Fibroblast of pulmonary artery (primary cell): ENCODE measurements at places on chromosomes 3 and 15.
A peak's percentile ranks its signal among the peaks of the same experiment; 100 is the strongest.

DNA sequence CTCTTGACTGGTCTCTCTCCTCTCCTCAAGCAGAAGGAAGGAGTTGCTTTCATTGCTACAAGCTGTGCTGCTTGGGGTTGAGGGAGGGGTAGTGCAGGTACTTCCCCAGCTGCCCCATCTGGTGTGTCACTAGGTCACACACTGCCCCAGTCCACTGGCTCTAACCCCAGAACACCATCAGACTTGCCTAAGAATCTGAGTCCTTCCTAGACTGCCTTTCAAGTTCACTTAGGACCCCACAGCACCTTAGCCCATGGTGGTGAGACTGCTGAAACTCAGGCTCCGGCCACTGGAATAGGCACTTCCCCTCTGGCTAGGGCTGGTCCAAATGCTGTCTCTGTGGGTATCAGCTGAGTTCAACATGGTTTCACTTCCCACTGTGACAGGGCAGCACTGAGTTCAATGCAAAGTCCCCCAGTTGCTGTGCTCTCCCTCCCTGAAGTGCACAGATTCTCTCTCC lies 279.7 kb upstream of the GOLGA6L4 start:
- no peak for DNase-seq

DNA sequence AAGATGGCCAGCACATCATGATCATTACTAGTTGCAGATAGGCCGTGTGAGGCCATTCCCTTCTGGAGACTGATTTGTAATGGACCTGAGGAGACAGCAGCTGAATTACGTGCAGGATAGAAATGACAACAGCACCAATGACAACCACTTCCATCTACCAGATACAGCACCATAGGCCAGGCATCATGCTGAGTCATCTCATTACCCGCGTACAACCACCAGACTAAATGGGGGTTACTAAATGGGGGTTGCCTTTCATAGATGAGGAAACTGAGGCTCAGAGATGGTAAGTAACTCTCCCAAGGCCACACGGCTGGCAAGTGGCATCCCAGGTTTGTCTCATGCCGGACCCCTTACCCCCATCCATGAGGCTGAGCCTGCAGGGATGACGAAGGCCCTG lies 32.8 kb upstream of the FAM107A start:
- DNase-seq, result no peak

GRCh38 chr3:130820976-130821375 lies 72.9 kb upstream of the ATP2C1 start:
- DNase-seq, result peak; percentile 78

DNA sequence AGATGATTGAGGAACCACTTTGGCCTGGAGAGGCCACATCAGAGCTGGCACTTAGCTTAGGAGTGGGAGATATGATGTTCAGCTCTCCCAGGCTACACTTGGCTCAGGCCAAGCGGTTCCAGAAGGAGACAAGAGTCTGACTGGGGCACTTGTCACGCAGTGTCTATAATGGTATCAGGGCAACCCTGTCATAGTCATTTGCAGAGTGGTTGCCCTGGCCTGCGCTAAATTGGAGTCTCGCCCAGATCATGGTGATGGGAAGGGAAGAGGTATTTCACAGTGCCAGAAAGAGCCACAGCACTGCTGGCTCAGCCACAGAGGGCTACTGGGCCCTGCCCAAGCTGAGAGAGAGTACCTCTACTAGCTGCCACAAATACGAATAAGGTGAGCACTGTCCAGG lies 186.9 kb upstream of the CRBN start:
- DNase-seq, result no peak

DNA sequence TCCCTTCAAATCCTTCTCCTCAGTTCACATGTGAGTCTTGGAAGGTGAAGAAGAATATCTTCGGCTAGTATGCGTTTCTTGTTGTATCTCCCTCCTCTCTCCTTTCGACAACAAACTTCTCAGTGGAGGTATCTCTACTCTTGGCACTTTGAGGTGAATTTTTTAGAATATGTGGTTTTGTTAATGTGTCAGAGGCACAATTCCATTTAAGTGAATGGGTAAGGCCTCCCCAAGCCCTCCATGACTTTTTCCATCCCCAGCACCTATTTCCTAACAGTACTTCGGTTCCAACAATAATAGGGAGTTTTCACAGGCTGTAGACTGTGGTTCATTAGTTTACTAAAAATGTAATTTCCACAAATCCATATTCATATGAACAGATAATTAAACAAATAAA lies 74.2 kb downstream of the TM4SF4 start:
- DNase-seq, result no peak

GRCh38 chr3:13500133-13500885 lies 20.2 kb downstream of the HDAC11 start:
- peak; percentile 28 for DNase-seq

DNA sequence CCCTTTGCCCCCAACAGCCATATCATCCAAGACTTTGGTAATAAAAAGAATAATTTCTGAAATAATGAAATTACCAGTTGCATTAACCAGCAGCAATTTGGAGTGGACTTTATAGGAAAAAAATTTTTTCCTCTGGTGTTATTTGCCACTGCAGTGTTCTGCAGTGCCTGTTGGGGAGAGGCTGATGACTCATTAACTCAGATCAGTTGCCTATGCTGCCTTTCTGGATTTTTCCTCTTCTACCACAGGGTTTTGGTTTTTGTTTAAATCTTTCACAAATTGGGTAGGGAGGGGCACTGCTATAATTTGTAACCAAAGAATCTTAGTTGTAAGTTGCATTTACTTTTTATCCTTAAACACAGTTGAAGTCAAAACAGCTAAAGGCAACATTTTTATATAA lies 22.7 kb downstream of the ATP6V1A start:
- peak; percentile 51 for DNase-seq

DNA sequence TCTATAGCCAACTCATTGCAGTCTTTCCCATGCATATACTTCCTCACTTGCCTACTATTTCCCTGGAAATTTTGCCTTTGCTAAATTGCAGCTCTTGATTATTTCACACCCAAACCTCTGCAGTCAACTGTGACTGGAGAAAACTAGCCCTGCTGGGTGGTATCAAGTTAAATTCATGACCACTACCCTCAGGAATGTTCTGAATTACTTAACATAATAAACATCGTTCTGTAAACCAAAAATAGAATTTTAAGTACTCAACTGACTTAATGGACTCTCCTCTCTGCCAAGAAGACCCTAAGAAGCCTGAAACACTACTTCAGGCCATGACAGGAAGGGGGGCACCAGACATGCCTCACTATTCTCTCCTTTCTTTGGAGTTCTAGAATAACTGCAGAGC lies 1278.0 kb upstream of the GBE1 start:
- no peak for DNase-seq

DNA sequence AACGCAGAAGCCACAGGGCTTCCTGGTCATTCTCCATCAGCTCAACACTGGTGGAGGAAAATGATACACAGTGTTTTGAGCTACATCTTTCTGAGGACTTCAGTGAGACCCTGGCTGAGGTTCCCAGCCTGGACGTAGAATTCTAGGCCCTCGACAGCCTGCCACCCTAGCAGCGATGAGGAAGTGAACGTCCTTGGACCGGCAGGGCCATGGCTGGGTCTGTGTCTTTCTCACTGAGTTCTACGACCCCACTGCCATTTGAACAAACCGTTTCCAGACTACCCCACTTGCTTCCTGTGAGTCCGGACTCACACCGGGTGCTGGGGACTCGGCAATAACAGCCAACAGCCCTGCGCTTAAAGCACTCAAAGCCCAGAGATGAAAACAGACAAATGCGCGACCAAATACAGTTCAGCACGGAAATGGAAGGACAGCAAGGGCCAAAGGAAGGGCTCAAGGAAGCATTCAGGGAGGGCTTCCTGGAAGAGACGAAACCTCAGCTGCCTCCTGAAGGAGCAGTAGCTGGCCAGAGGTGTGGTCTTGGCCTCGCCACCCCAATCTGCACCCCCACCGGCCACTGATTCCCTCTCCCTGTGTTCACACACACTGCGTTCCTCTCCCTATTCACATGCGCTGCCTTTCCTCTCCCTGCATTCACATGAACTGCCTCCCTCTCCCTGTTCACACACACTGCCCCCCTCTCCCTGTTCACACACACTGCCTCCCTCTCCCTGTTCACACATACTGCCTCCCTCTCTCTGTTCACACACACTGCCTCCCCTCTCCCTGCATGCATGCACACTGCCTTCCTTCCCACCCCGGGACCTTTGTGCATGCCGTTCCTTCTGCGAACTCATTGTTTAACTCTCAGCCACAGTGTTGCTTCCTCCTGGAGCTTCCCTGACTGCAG lies 136.3 kb upstream of the PRR20G start:
- no peak for DNase-seq

DNA sequence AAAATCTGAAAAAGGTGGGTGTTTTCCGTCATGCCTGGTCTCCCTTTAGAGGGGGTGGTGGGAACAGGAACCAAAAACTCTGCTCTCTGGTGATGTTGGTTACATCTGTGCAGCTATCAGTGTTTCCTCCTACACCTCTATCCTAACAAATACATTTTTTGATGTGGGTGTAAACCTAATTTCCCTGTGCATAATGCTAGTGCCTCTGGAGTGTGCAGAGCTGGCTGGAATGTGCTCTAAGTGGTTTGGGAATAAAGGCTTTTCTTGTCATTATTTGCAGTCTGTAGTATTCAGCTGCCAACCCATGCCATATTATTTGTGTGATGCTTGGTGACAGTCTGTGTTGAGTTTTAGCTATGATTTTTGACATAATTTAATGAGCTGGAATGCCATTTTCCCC lies 547.6 kb downstream of the NLGN1 start:
- no peak for DNase-seq

DNA sequence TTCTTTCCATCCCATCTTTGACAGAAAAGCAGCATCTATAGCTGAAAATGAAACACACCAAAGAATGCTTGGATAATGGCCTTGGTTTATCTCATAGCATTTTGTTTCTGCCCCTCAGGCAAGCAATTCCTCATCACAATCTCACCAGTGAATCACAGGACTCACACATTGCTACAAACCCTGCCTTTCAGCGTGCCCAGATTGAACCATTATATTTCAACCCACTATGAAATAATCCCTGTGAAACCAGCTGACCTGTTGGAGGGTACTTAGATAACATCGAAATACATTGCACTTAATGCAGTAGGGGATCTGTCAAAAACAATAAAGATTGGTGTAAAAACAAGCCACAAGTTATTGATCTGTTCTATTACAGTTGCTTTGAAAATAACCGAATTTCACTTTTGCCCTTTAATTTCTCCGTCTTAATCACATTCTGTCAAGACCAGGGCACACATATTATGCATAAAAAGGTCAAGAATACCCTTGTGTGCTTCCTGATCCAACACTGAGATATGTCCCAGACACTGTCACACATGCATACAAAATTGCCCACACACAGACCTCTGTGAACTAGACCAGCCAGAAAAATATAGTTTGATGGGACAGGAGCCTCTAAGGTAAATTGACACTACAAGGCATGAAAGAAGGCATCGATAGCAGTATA lies 839.8 kb downstream of the NTRK3 start:
- no peak for DNase-seq

DNA sequence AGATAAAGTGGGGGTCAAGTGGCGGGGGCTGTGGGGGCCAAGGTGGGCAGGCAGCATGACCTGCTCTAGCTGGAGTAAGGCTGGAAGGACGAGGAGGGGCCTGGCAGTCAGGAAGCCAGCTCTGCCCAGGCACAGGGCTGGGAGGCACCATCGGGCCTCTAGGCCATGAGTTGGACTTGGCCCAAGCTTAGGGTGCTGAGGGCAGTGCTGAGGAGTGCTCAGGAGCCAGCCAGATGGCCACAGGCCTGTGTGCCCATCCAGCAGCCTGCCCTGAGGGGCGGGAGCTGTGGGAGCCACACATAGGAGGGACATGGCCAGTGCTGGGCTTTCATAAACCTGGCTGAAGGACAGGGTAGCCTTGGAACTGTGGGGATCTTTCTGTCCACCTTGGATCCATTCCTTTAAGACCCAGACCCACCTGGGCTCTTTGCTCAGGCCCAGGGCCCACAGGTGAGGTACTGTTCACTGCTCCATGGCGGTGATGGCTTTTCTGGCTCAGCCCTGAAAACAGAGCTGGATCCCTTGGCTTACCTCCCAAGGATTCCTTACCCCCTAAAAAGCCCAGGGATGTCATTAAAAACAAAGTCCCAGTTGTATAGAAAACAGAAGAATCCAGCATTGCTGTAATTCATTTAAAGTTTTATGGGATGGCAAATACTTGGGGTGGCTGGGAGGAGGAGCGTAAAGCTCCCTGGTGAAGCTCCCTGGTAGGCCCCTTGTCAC lies 137.0 kb downstream of the DNAJB8 start:
- DNase-seq, result no peak

DNA sequence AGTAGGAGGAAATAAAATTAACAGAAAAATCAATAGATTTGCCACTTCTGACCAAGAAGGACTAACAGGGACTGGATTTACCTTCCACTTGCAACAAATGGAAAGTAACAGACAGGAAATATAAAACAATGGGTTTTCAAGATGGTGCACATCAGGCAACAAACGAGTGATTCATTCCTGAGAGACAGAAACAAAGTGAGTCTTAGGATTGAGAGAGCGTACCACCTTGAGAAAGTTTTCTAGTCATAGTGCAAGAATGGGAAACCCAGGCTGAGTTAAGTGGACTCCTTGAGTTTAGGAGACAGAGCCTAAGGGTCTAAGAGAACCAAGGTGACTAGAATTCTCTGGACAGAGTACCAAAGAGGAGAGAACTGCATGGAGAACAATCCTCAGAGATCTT lies 101.7 kb downstream of the PPP2R3A start:
- DNase-seq, result peak; percentile 21

DNA sequence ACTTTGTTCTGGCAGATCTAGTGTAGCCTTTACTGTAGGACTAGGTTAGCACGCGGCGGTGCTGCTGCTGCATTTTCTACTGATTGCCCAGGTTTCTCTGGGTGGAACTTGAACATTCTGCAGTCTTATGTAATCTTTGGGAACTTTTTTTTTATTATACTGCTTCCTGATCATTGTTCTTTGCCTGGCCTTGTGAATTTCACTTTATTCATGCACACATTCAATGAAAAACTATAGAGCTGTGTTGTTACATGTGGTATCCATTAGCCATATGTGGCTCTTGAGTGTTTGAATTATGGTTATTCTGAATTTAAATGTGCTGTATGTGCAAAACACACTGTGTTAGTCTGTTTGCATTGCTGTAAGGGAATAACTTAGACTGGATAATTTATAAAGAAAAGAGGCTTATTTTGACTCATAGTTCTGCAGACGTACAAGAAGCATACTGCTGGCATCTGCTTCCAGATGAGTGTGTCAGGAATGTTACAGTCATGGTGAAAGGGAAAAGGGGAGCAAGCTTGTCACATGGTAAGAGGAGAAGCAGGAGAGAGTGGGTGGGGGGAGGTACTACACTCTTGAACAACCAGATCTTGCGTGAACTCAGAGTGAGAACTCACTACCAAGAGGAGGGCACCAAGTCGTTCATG lies 26.5 kb downstream of the MEF2A start:
- DNase-seq, result peak; percentile 55

- peak; percentile 99 for DNase-seq
Measured at GRCh38 chr3:107208100-107208499, 169.1 kb upstream of the CCDC54 start.

- no peak for DNase-seq
Measured at GRCh38 chr3:18394384-18394995, 30.6 kb downstream of the SATB1 start.
